Hippocampal formation (tissue), 2 donors: ENCODE measurements at places on chromosomes 6 and 20.

- DNase-seq: no peak
Observed at GRCh38 chr6:87333033-87333432, 4.0 kb upstream of the GJB7 start.

DNA sequence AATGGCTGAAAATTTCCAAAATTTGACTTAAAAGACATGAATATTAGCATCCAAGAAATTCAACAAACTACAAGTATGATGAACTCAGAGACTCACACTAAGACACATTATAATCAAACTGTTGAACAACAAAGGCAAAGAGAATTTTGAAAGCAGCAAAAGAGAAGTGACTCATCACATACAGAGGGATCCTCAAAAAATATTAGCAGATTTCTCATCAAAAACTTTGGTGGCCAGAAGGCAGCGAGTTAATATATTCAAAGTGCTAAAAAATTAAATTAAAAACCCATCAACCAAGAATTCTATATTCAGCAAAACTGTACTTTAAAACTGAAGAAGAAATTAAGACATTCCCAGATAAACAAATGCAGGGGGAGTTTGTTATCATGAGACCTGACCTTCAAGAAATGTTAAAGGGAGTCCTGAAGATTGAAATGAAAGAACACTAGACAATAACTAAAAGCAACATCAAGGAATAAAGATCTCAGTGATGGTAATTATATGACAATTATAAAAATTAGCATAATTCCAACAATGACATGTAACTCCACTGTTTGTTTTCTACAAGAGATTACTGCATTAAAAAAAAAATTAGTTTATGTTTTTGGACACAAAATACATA lies 150.0 kb downstream of the RNASET2 start:
- no peak for DNase-seq

DNA sequence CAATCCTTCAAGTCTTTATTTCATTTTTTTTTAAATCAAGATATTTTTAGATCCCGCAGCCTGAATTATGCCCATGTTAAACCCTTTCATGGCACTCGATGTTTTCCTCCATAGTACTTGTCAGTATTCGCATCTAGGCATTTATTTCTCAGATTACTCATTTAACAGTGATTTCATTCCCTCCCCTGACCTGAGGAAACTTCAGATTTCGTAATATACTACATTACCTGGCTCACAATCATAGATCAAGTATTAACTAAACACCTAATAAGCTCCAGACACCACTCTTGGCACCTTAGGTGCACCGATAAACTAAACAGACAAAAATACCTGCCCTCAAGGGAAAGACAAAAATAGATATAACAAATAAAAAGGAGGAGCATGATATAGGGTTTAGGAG lies 413.2 kb upstream of the GJE1 start:
- DNase-seq: no peak

DNA sequence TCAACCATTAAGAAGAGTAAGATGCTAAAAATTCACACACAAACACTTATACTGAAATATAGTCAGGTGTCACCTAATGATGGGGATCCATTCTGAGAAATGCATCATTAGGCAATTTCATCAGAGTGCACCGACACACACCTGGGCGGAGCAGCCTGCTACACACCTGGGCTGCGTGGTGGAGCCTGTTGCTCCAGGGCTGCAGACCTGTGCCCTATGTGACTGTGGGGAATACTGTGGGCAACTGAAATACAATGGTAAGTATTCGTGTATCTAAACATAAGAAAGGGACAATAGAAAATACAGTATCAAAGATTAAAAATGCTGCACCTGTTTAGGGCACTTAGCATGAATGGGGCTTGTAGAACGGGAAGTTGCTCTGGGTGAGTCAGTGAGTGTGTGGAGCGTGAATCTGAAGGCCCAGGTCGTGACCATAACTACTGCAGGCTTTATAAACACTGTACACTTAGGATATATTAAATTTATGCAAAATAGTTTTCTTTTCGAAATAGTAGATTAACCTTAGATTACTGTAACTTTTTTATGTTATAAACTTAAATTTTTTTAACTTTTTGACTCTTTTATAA lies 124.4 kb upstream of the AFDN start:
- DNase-seq: no peak

GRCh38 chr6:100229512-100229911 lies 235.2 kb downstream of the SIM1 start:
- DNase-seq: no peak

- DNase-seq: no peak
Observed at GRCh38 chr20:39142407-39143096, 180.4 kb downstream of the DHX35 start.

DNA sequence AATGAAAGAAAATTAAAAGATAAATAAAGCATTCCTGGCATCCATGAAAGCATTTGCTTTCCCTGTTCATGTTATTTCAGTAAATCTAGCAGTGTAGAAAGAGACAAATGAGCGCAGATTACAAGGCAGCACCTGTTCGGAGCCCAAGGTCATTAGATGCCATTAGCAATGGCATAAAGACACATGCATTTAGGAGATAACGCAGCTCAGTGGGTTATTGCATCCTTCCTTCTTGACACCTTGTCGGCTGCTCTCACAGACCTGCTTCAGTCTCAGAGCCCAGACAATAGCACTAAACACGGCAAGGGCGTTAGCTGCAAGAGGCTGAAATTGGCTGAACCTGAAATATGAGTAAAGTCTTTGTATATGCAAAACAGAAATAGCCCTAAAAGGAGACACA lies 140.3 kb downstream of the ATXN1 start:
- DNase-seq: no peak

GRCh38 chr6:106609699-106610098 lies 19.6 kb downstream of the RTN4IP1 start:
- DNase-seq: no peak

DNA sequence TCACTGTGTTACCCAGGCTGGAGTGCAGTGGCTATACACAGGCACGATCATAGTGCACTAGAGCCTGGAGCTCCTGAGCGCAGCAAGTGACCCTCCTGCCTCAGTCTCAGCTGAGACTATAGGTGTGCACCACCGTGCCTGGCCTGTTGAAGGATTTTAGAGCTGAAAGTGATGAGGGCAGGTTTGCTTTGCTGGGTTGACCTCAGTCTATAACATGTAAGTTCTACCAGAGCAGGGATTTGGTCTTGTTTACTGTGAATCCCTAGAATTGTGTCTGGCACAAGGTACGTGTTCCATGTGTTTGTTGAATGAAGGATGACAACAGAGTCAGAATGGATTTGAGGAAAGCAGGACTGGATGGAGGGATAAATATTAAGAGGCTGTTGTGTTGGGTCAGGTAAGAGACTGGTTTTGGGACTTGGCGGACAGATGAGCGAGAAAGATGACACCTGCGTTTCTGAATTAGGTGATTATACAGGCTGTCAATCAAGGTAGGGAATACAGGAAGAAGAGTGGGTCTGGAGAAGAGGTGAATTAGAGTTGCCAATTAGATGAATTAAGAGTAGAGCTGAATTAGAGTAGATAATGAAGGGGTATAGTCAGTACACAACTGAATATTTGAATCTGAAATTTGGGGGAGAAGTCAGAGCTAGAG lies 6.5 kb downstream of the ASXL1 start:
- DNase-seq: no peak

DNA sequence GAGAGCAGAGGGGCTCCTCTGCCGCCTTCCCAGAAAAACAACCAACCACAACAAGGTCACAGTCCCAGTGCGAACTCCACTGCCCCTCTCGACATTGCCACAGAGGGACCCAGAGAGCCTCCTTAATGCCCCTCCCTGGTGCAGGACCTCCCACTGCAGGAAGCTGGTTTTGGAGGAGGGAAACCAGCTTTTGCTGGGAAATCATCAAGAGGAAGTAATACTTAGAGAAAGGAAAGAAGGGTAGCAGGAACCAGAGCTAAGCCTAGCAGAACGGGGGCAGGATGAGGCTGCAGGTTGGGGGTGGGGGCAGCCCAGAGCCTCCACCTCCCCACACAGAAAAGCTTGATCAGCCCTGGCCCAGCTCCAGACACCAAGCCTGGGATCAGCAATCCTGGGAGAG lies 37.7 kb upstream of the SIRPA start:
- no peak for DNase-seq

- DNase-seq: no peak
Observed at GRCh38 chr6:129672881-129673631, 36.9 kb downstream of the ARHGAP18 start.

DNA sequence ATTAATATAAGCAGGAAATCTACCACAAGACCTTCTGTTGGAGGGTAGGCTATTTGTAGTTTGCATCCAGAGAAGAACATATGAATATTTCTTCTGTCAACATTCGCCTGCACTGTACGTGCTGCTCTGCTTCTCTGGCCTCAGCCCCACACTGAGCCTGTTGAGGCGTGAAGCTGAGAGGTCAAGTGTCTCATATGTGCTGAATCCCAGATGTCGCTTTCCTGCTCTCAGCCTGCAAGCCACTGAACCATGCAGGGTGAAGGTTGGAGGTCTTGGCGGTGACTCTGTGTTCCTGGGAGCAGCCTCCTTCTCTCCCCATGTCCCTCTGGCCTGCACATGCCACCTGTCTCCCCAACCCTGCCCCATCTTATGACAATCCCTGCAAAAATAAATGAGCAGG lies 83.6 kb downstream of the TMEM170B start:
- DNase-seq: no peak

DNA sequence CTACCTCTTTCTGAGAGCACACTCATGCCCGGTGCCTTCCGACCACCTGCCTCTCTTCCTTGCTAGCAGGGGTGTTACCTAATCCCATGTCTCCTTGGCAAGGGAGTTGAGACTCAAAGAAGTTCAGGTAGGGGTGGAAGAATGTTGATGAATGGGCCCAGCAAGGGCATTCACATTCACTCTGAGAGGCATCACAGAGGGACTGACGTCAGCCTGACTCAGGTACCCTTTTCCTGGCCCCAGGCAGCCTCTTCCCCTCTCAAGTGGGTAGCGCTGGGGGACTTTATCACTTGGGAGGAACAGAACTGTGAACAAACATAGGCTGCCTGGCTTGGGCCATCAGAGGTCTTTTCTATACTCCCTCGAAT lies 35.3 kb downstream of the HM13 start:
- DNase-seq: no peak

GRCh38 chr6:90536520-90536919 lies 50.4 kb downstream of the MAP3K7 start:
- DNase-seq: no peak

GRCh38 chr6:63708631-63709030 lies 73.0 kb downstream of the PHF3 start:
- DNase-seq: no peak

- no peak for DNase-seq
Observed at GRCh38 chr6:44342489-44342888, at the start of gene SPATS1. Gene SPATS1 (plus strand): TSS chr6:44342650. CDS start chr6:44343096, 446 bp downstream.

DNA sequence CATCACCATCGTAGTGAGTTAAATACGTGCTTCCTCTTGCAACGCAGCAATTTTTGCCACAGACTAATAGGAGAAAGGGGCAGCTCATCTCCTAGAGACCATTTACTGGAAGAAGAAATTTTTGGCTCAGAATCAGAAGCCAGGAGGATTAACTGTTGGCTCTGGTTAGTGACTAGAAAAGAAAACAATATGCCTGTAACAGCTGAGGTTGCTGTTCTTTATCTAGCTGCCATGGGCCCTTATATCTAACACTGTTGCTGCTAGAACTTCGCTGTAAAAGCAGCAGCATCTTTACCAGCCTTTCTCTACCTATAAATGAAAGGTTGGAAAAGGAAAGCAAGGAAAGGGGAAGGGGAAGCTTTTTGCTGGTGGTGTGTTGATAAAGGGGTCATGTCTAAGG lies 65.9 kb downstream of the FAM135A start:
- no peak for DNase-seq

DNA sequence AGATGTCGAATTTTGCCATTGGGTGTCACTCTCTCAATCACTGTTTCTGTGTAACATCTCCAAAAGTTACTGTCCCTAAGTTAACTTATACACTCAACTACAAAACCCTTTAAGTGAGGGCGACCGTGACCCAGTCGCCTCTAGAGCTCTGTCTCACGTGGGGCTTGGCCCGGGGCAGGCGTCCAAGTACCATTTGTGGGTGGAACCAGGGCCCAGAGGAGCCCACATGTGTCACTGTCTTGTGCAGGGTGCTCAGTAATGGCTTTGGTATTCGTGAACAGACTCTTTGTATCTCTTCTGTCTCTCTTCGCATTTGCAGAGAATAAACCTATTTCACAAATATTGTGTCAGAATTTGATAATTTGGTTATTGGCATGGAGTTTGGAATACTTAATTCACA lies 109.9 kb upstream of the THBS2 start:
- no peak for DNase-seq

GRCh38 chr20:44901974-44902373 lies 7.9 kb upstream of the PABPC1L start:
- DNase-seq: peak; percentile 78

DNA sequence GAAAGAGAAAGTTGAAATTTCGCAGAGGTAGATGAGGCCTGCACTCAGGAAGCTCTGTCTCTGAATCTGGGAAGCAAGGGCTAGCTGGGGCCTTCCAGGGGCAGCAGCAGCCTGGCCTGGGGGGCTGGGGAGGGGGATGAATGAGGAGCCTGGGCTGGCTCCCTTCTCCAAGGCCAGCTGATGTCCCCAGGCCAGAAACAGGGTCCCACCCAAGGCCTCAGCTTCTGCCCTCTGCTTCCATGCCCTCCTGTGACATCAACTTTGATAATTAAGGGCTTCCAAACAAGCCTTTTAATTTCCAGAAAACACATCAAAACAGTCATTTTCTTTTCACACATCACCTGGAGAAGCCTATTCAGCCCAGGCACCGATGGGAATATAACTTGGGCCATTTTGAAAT lies 15.4 kb downstream of the TFAP2A start:
- no peak for DNase-seq

- DNase-seq: no peak
Observed at GRCh38 chr20:42441864-42442331, 747.8 kb downstream of the PTPRT start.

DNA sequence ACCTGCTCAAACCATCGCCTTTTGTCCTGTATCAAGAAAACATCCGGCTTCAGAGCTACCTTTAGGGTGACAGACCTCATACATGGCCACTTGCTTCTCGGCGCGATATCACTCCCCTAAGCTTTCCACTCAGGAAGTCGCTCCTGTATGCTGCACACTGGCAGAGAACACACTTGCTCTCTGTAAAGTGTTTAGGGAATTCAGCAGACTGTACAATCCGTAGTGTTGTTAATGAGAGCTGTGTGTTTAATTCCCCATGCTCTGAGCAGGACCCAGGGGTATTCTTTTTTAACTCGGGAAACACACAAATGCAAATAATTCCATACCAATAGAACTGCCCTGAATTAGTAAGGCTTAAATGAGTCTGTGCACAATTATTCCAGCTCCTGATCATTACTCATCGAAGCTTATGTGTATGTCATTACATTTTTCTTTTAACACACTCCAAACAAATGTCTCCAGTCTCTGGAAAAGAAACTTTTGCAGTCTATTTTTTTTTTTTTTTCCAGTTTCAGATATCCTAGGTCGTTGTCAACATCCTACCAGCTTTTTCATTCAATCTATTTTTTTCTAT lies 338.7 kb upstream of the ARID1B start:
- no peak for DNase-seq

- DNase-seq: no peak
Observed at GRCh38 chr6:128111096-128111495, 210.2 kb upstream of the THEMIS start.

DNA sequence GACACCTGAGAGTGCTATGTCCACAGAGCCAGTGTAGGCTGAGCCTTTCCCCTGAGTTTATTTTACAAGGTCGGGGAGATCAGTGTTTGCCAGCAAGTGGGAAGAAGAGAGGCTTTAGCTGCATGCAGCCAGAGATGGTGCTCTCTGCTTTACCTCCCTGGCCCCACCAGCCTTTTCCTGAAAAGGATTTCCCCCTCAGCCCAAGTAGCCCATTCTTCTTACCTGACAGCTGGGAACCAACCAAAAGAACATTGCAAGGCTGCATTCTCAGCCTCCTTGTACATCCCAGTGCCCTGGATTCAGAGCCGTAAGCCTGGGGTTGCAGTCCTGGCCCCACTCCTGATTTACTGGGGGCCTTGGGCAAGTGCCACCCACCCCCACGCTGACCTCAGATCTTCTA lies 16.9 kb downstream of the SNPH start:
- DNase-seq: no peak
